Putamen (tissue), 1 donor: ENCODE measurements at places on chromosomes 13 and 19.

- no peak for DNase-seq
Observed at GRCh38 chr19:11405846-11406643, 13.1 kb downstream of the RGL3 start.

GRCh38 chr13:40024204-40024966 is 368.9 kb downstream of the COG6 start:
- no peak for DNase-seq

GRCh38 chr19:54253331-54254194 is 3.5 kb downstream of the LILRB5 start:
- no peak for DNase-seq

- no peak for DNase-seq
Observed at GRCh38 chr13:110371550-110372465, 64.7 kb downstream of the COL4A2 start.

DNA sequence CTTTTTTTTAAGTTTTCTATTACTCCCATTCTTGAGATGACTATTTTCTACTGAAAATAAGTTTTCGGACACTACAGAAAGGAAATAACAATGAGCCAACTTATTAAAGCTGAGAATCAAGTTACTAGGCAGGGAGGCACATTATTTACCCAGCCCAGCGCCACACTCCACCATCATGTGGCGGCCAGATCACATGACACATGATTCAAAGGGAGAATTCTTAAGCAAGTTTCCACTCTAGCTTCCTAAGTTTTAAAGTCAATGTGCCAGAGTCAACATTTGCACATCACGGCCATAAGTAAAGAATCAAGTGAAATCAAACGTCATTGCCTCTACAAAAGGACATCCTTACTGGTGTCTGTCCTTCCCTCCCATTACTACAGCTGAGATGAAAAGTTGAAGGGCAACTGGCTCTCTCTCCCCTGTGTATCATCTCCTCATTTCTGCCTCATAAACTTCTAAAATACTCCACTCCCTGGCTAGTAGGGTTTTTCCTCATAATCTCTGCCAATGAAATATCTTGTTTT is 81.7 kb downstream of the KLF12 start:
- DNase-seq = no peak

DNA sequence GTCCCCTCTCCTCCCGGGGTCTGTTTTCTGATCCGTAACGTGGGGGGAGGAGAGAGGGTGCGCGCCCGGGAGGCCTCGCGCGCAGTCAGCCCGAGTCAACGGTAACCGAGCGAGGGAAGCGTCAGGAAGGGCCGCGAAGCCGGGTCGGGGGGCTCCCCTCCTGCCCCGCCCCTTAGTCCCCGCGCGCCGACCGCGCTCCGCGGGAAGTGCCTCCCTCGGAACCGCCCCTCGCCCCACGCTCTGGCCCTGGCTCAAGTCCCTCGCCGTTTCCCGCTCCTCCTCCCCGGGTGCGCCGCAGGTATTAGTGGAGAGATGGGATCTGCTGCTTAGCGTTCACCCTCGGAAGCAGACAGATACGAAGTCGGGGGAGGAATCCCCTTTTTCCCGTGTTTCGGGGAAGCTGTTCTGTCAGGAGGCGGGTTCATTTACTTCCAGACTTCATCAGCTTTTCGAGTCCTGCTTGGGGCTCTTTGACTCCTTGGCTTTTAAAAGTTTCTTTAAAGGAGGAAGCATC is 770 bp downstream of the HNRNPM start:
- no peak for DNase-seq

DNA sequence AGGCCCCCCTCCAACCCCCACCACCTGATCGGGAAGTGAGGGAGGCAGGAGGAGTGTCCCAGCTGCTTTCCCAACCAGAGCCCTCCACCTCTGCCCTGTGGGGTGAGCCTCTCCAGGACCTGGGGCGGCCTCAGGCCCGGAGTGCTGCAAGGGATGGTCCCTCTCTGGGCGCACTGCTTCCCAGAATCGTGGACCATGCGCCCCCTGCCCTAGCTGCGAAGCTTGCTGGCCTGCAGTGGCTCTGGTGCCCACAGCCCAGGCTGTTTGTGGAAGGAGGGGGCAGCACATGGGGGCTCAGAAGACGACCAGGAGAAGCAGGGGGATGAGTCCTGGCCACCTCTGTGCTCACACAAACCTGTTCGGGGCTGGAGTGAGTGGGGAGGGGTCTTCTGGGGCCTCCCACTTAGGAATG is 33.6 kb downstream of the CEBPG start:
- no peak for DNase-seq

GRCh38 chr19:1183543-1184172 is 9.6 kb upstream of the SBNO2 start:
- DNase-seq = no peak

DNA sequence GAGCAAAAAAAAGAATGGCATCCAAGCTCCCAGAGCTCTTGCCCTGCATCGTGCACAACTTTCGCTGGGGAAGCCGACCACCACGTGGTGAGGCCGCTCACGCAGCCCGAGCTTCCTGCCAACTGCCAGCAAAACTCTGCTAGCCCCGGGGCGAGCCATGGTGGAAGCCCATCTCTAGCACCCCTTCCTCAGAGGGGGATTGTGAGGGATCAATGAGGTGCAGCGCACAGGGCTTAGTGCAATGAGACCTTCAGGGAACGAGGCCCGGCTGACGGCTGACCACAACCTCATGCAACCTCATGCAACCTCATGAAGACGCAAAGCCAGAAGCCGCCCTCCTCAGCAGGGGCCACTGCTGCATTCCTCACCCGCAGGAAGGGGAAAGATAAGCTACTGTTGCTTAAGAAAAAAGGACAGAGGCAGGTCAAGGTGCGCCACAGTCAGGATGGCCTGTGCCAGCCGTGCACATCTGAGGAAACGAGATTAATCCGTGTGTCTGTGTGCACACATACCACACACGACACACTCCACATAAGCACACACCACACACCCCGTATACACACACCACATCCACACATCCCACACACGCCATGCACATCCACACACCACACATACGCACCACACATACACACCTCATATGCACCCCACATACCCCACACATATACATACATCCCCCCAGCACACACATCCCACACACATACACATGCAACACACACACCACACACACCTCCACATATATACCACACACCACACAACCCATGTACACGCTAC is 9.6 kb downstream of the HSPBP1 start:
- DNase-seq = no peak

DNA sequence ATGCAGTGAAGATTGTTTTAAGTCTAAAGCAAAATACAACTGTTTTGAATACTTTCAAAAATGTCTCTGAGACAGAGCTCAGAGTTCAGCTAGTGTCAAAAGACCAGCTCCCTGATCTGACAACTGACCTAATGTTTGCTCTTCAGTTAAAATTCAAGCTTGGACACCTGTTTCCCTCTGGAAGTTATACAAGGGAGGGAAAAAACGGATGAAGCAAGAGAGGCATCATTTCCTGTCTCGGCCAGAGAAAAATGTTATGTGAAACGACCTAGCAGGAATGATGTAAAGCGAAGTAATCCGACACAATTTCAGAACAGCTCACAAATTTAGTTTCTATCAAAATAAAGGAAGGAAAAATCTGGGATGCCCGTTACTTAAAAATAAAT is 59.4 kb downstream of the ZAR1L start:
- DNase-seq = no peak

GRCh38 chr19:43470288-43470687 is 4.9 kb upstream of the LYPD3 start:
- no peak for DNase-seq

GRCh38 chr19:6015841-6016545 is 38.1 kb upstream of the RANBP3 start:
- no peak for DNase-seq

DNA sequence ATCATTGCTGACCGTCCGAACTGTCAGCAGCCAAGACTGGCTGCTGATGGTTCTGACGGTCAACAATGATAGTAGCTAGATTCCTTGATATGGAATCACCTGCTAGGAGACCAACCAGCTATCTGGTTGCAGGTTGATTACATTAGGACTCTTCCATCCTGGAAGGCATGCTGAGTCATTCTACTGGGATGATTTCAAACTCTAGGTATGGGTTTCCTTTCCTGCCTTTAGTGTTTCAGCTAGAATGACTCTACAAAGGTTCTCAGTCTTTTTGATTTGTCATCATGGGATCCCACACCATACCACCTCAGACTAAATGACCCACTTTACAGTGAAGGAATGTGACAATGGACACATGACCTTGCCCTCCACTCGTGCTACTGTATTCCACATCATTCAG is 138.1 kb upstream of the KL start:
- no peak for DNase-seq
